H4 (cell line): ENCODE measurements at places on chromosomes 11 and 22.

DNA sequence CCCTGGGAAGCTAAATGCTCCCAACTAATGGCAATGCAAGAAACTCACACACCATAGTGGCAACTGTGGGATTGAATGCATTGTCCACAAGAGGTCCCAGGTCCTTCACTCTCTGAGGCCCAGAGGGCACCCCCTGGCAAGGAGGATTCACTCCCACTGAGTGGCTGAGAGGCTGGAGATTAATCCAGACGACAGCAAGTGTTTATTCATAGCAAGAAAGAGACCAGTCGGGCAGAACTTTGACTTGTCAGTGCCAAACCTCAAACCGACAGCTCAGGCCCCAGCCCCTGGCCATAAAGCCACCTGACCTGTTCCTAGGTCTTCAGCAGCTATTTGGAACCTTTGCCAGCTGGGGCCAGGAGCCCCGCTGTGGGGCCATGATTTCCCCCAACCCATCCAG, 54.5 kb upstream of the MPEG1 start:
- no peak for DNase-seq

DNA sequence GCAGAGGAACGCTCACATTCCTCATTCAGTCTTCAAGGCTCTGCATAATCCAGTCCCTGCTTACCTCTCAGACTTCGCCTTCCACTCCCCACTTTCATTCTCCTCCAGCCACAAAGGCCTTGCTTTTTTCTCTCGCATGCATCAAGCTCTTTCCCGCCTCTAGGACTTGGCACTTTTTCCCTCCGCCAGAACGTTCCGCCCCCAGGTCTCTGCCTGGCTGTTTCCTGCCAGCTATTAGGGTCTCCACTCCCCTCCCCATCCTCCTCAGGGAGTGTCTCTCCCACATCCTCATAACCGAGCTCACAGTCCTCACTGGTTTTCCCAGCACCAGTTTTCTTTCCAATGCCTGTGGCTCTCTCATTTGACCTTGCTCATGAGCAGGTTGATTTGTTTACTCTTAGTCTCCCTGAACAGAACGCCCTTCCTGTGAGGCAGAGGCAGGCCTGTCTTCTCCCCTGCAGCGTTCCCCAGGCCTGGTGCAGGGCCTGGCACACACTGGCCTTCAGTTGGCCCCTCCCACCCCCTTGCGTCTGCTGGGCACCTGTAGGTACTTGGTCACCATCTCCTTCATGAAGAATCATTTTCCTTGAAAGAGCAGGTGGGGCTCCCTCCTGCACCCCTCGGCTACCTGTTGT, 75.2 kb downstream of the RTL6 start:
- DNase-seq, result no peak

GRCh38 chr11:100830274-100830673, 143.2 kb downstream of the ARHGAP42 start:
- no peak for DNase-seq

- DNase-seq, result no peak
Measured at GRCh38 chr22:37887584-37888378, 18.3 kb upstream of the MICALL1 start.

GRCh38 chr11:77771135-77771534, 49.4 kb downstream of the RSF1 start:
- no peak for DNase-seq

DNA sequence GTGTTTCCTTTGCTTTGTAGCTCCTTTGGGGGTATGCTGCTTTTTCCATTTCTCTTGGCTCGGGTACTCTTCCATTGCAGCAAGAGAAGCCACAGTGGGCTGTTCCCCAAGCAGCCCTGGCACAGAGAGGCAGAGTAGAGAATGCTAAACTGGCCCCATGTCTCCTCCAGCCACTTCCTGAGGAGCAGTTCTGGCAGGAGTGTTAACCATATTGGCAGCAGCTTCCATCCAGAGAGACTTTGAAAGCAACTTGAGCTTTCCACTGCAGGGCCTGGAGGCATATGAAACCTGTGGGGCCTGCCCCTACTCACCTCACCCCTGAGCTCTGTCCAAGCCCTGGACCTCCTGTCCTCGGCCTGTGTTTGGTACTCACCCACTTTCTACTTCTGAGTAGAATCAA, 61.8 kb downstream of the ALX4 start:
- no peak for DNase-seq

DNA sequence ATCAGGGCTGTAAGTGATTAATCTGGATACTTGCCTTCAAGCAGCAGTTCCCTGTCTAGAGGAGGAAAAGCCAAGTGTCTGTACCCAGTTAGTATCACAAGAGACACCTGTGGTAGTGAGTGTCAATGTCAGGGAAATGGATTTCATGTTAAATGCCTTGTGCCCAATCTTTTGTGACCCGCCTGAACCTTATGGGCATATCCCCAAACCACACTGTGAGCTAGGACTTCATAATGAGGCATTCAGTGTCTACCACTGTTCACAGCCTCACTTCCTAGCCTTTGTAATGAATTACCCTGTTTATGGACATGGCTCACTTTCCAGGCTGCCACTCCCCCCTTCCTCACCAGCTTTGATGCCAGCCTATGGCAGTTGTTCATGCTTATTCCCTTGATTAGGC, 125.1 kb downstream of the TRIM44 start:
- no peak for DNase-seq
